ENCODE measurements at places on chromosomes 7 and 10. TPM values are rescaled to one million over a fixed set of nuclear protein-coding genes. Genes with fewer than 3 reads are reported as not detected.

The ZNF488 gene
- total RNA-seq = 0.47 TPM

The SFMBT2 gene
- total RNA-seq = 6.9 TPM

The CACUL1 gene
- 44.3 TPM for total RNA-seq

The MSMB gene
- total RNA-seq = not detected

The RBM20 gene
- total RNA-seq = 0.62 TPM

The LRIT1 gene
- total RNA-seq = 0.12 TPM

The TMEM236 gene
- total RNA-seq = 1.6 TPM

The PVRIG gene
- not detected for total RNA-seq

The ANKRD7 gene
- not detected for total RNA-seq

The AGMO gene
- 0.77 TPM for total RNA-seq

DNA sequence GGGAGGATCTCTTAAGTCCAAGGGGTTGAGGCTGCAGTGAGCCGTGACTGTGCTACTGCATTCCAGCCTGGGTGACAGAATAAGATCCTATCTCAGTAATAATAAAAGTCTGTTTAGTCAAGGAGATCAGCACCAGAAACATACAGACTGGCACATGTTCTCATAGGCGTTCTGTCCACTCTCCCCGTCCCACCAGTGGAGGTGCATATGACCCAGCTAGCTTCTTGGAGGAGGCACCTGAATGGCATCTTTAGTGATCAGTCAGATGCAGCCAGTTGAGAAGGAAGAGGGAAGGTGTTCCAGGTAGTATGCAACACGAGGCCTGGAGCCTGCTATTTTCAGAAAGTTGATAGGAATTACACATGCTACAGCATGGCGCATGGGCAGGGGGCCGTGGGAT lies 45.3 kb upstream of the SVIL start:
- no peak for ATAC-seq

DNA sequence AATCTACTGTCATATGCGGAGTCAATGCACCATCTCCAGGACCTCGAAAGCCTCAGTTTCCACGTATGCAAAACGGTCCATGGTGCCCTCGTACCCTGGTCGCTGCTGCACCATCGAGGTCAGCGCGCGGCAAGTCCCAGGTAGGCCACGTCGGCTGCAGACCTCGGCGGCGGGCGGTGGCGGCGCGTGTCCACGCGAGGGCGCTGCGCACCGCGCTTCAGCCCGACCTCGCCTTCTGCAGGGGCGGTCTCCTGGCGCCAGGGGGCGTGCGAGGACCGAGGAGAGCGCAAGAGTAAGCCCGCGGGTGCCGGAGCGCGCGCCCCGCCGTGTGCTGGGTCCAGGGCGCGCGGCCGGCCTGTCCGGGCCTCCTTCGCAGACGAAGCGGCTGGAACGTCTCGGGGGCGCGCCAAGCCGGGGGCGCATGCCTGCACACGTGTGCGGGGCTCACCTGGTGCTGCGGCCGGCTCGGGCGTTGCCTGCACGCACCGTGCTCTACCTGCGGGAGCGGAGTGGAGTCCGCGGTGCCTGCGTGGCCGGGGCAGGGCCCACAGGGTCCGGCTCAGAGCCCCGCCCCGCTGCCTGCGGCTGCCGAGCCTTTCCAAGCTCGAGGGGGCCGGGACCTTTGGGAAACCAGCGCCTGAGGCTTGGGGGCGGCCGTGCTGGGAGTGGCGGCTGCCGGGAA lies 54.0 kb downstream of the GLRX3 start:
- peak; percentile 90 for ATAC-seq

DNA sequence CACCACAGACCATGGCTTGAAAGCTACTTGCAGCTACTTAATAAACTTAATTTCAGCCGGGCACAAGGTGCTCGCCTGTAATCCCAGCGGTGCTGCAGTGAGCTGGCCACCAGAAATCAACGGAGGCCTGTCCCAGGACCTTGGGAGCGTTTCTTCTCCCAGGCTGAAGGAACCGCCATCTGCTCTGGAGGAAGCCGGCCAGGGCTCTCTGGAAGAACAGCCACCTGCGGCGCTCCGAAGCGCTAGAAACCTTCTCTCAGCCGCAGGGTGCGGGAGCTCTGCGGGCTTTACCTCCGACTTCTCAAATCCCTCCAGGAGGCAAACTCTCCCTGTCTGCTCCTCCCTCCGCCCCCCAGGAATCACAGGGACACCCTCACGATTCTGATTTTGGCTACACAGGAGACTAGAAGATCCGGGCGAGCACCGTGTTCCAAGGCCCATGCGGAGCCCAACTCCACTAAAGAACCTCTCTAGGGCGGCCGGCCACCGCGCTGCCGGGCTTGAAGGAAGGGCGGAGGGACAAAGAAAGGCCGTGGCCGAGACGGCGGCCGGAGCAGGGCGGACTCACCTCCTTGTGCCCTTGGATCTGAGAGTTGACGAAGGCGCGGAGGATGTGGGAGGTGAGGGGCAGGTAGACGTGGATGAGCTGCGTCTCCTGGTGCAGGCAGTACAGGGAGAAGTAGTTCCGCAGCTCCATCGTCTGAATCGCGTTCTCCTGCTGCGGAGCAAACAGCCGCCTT lies 14.4 kb downstream of the NUDT1 start:
- no peak for ATAC-seq

- ATAC-seq = no peak
Observed at GRCh38 chr10:69124563-69125268, 738 bp downstream of the VPS26A start.

DNA sequence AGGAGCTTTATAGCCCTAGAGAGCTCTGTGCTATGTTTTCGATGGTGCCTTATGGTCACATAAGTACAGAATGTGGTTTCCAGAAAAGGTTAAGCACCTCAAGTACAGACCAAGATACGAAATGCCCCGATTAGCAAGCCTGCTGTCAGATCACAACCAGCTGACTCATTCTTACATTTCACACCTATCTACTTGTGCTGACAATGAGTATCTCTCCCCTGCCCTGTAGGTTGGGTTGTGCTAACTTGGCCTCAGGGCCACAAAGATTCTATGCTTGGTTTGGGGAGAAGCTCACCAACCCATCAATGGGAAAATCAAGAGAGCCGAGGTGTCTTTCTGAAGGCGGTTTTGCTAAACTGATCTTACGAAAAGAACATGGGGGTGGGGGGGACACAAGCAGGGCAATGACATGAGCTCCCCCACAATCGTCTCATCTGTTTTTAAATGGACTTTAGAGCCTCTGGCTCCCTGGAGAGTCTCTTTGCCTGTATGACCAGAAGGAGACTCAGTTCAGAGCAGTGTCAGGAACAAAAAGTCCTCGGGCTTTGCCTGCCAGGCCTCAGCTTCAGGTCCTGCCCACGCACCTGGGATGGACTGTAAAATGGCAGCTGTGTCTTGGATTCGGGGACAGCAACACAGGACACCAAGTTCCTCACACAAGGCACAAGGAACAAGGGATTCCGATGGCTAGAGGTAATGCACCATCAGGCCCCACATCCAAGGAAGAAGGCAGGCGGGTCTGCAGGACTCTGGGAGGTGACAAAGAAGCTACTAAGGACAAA lies 55.1 kb downstream of the FAM53B start:
- no peak for ATAC-seq

- no peak for ATAC-seq
Observed at GRCh38 chr7:139131-139530, 53.2 kb upstream of the FAM20C start.

- no peak for ATAC-seq
Observed at GRCh38 chr10:110571093-110571743, 3.7 kb downstream of the SMC3 start.

GRCh38 chr10:75718991-75719390 lies 287.6 kb downstream of the LRMDA start:
- no peak for ATAC-seq

GRCh38 chr7:132345543-132346129 lies 230.6 kb downstream of the PLXNA4 start:
- ATAC-seq = no peak

DNA sequence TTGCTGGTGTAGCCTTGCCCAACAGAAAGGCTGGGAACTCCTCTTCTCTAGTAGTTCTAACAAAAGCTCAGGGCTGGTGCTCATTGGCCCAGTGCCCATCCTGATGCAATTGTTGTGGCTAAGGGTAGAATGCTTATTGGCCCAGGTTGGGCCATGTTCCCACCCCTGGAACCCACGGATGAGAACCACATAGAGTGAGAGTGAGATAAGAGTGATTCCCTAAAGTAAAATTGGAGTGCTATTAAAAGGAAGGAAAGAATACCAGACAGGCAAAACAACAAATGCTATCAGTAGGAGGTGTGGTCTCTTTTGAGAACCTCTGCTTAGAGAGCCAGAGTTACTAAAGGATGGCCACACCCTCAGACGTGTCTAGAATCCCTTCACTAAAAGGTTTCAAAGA lies 49.2 kb downstream of the LGI1 start:
- no peak for ATAC-seq

- ATAC-seq = peak; percentile 51
Observed at GRCh38 chr10:63376560-63377304, 89.0 kb downstream of the JMJD1C start.

- ATAC-seq = no peak
Observed at GRCh38 chr7:111732923-111733322, 170.6 kb upstream of the IMMP2L start.

DNA sequence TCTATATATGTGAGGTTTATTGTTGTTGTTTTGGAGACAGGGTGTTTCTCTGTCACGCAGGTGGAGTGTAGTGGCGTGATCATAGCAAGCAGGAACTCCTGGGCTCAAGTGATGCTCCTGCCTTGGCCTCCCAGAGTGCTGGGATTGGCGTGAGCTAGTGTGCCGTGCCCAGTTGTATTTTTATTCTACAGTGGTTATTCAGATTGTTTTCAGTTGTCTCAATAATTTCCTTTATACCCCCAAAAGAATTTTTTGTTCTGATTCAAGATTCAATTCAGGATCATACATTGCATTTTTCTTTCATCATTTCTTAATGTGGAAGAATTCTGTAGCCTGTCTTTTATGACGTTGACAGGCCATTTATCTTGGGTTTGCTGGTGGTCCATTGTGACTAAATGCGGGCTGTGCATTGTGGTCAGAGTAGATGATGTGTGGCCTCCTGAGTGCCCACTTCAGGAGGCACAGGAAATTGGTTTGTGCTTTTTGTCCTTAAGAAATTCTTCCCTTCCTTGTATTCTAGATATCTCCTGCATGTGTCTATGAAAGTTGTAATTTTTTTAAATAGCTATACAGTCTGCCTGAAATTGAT lies 22.9 kb downstream of the RBM33 start:
- ATAC-seq = no peak

DNA sequence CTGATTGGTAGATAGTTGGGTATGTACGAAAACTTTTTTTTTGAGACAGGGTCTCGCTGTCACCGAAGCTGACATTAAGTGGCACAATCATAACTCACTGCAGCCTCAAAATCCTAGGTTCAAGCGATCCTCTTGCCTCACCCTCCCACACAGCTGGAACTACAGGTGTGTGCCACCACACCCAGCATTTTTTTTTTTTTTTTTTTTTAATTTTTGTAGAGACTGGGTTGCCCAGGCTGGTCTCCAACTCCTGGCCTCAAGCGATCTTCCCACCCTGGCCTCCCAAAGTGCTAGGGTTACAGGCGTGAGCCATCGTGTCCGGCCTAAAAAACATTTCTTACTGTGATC lies 1.5 kb upstream of the LRRC27 start:
- ATAC-seq = no peak

DNA sequence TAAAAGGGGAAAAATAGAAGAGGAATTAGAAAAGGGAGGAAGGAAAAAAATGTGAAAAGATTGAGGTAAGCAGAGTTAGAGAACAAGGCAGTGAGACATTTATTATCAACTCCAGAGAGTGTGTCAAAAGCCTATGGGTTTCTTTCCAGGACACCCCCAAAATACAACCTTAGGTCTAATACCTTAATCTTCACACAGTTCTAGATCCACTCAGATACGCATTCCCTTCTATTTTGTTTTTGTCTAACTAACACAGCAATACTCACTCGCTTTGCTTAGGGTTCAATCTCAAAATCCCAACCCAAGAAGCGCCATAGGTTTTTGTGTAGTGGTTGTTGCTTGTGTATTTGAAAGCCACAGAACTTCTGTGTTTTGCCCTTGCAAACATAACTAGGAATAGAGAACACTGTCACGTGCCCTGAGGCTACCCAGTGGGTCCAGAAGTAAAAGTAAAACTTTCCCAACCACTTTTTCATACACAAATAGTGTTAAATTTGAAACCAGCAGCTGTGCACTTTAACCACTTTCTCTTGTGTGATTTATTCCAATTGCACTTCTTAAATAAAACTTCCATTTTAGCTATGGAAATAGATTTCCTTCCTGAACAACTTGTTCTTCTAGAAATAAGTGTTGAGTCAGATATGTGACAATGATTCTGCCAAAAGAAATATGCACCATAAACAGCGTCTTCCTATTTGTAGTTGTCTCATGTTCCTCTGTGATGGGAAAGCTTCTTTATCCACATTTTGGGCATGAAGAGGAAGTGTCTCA lies 414.7 kb upstream of the GHITM start:
- no peak for ATAC-seq

DNA sequence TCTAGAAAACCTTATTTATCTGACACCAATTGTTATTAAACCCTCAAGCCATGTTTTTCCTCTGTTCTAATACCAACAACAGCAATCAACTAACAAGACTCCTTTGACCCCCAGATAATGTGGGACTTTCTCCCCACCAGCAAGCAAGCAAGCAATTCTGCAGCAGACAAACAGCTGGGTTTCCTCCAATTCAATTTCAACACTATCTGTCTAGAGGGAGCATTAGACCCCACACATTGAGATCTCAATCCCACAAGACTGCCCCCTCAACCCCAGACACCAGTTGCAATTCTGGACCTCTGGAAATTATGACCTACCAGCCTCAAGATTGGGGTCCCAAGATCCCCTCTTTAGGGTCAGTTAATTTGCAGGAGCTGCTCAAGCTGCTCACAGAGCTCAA lies 89.4 kb upstream of the TMEM26 start:
- no peak for ATAC-seq

DNA sequence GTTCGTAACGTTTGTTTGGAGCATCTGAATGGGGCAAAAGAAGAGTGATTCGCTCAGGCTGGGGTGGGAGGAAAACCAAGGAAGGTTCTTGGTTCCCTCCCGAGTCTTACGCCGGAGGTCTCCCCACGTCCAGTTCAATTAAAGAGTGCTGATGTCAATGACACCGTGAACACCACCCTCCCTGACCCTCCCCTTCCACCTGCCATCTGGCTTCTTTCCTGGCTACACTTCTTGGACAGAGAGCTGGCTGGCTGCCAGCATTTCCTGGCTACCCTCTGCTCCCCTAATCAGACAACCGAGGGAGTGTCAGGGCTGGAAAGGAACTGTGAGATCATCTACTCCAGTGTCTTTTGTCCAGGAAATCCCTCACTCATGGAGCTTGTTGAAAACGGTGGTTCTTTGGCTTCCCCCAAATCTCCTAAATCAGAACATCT lies 24.1 kb upstream of the FFAR4 start:
- ATAC-seq = peak; percentile 63

DNA sequence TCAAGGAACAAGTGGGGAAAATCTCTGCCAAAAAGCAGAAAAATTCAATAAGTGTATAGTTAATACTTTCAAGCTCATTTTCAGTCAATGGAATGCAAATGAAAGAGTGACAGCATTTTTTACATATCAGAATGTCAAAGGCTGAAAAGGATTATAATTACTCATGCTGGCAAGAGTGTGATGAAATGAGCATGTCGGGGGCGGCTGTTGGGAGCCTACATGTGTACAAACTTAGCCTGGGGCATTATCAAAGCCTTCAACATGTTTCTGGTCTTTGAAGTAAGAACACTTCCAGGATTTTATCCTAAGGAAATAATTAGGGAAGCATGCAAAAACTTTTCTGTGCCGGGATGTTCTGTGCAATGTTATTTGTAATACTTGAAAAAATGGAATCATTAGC lies 221.7 kb upstream of the LYZL1 start:
- no peak for ATAC-seq
